ENCODE measurements at places on chromosomes 6 and 20.

GRCh38 chr6:132298344-132298949 lies 102.8 kb downstream of the MOXD1 start:
- DNase-seq, result no peak

- DNase-seq, result no peak
These were observed 42.8 kb downstream of the CDC5L start for GRCh38 chr6:44430326-44430725.

- DNase-seq, result no peak
These were observed 16.4 kb downstream of the CHRNA4 start for GRCh38 chr20:63344616-63345327.

DNA sequence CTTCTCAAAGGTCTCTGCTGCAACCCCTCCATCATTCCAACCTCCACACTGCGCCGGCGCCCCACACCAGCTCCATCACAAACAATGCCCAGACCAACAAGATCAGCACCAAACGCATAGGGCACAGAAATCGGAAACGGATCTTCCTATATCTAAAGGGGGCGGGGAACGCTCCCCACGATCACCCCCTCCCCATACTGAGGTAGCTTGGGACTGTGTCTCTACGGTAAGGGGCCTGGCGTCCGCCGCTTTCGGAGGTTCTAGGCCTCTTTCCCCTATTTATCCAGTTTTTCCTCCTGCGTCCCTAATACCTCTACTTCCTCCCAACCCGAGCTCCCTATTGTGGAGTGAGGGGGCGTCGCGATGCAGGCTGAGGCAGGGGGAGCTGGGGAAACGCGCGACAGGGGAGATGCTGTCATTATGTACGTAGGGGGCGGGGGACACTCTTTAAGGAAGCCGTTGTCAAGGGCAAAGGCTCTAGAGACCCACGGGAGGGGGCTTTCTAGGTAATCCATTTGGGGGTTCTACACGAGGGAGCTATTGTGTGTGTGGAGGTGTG lies 909 bp downstream of the DNAAF9 start:
- DNase-seq, result no peak

- DNase-seq, result no peak
These were observed 49.0 kb downstream of the COL11A2 start for GRCh38 chr6:33143113-33143770.

DNA sequence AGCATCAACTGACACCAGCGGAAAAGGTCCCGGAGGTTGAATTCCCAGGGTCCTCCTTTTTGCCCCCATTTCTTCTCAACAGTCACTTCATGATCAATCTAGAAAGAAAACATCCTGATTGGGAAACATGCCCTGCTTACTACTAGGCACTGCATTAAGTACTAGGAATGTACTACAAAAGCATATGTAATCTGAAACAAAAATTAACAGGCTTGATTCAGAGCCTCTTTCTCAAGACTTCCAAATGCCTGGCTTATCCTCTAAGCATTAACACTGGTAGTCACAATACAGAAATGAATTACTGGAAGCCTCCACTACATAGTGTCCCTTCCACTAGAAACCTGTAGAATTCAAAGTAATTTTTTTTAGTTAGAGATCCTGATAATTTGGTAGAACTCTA lies 84.5 kb upstream of the LYRM2 start:
- no peak for DNase-seq

- DNase-seq, result no peak
These were observed 248.8 kb downstream of the ERMARD start for GRCh38 chr6:170000071-170000843.

DNA sequence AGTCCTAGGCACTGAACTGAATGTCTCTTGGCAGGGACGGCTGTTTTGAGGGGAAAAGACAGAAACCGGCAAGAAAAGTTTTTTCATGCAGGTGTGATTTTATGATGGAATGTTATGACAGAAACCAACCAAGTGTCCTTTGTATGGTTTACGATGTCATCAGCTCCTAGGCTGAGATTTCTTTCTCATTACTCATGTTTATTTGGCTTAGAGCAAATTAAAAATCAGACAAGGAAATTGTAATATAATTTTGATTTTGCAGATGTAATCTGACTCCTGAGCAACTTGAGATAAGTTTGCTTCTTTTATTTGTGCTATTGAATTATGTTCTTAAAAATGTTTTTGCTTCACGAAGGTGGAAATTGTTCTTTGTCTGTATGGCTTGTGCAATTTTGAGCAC lies 58.8 kb upstream of the MAP3K7 start:
- no peak for DNase-seq
